Hematopoietic multipotent progenitor cell treated with erythropoietin and hydrocortisone succinate and interleukin-3 and kit ligand, for 4 days (in vitro differentiated cells): ENCODE measurements at places on chromosomes 5 and 9.

DNA sequence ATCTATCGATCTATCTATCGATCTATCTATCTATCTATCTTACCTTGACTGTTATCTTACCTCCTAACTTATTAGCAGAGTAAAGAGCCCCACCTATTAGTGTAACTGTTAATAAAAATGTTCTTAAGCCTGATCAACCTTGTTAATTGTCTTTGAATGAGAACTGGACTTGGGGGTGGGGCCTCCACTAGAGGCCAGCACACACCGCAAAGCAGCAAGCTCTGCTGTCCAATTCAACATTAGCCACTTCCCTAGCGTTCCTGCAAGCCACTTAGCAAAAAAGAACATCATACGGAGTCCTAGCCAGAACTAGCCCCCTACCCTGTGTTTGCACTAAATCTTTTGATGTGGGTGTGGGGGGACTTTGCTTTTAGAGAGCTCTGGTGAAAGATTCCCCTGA, 515.8 kb downstream of the KDM4C start:
- peak; percentile 18 for DNase-seq

GRCh38 chr5:59065554-59065953, 482.7 kb downstream of the RAB3C start:
- DNase-seq, result no peak

DNA sequence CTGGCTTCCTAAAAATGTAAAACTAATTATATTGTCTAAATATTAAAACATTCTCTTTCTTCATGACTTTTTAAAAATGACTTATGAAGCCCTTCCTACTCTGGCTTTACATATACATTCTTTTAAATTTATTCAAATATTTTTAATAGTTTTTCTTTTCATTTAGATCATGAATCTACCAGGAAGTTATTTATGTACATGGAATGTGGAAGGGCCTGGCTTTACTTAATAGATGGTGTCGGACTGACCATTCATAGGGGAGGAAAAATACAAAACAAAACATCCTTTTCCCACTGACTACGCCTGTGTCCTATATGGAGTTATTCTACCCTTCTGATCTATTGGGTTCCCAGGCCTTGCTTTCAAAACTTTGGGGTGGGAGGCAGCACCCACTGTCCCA, 129.8 kb downstream of the MACROH2A1 start:
- no peak for DNase-seq

GRCh38 chr5:592158-592557, 20.0 kb upstream of the CEP72 start:
- no peak for DNase-seq

DNA sequence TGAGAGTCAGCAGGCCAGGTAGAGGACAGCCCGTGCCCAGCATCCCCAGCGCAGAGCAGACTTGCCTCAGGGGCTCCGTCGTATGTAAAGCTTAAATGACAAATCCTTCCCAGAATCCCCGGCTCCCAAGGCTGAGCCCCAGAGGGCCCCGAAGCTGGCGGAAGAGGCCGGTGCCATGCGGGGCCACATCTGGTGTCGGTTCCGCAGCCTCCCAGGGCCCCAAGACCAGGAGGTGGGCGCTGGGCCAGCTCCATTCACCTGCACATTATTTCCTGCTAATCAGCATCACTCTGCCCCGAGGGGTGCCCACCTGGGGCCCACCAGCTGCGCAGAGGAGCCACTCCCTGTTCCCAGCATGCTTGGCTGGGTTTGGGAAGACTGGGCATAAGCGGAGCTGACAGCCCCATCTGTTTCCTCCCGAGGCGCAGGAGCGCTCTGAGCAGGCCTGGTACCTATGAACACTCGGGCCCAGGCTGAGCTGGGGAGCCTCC, 124.0 kb upstream of the PPP1R26 start:
- no peak for DNase-seq

GRCh38 chr5:143396353-143396940, 7.0 kb downstream of the NR3C1 start:
- peak; percentile 13 for DNase-seq

- no peak for DNase-seq
Measured at GRCh38 chr5:133480366-133480765, 132.0 kb downstream of the FSTL4 start.

DNA sequence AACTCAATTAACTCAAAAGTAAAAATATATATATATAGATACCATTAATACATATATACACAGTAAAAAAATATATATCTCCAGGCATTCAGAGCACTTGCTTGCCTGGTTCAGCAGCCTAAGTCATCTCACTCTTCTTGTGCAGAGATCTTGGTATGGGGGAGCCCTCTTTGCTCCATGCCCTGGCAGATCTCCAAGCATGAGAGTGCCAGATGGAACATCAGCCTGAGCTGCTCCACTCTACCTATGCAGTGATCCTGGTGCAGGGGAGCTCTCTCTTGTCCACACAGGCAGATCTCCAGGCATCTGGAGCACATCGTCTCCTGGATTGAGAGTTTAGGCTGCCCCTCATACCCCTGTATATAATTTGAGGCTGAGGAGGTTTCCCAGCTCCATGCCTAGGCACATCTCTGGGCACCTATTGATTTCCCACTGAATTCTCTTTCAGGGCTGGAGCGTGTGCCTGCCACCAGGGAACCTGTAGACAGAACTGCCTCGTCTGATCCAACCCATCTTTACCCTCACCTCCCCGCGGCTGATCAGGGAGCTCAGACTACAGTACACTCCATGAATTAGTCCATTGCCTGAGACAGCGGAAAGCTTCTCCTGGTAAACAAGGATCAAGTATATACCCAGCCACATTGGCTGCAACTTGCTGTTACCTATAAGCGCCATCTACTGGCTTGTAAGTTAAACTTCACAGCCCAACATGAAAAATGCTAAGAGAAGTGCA, 342.4 kb upstream of the GRIA1 start:
- peak; percentile 48 for DNase-seq

- no peak for DNase-seq
Measured at GRCh38 chr5:169808118-169808581, 171.1 kb downstream of the DOCK2 start.

- peak; percentile 66 for DNase-seq
Measured at GRCh38 chr9:136700959-136701667, 11.3 kb upstream of the DIPK1B start.

- no peak for DNase-seq
Measured at GRCh38 chr9:98614941-98615340, 93.8 kb downstream of the GABBR2 start.

GRCh38 chr9:134885001-134885678, 4.5 kb downstream of the FCN2 start:
- DNase-seq, result no peak

GRCh38 chr5:14445576-14446290, 135.9 kb upstream of the OTULINL start:
- DNase-seq, result no peak

DNA sequence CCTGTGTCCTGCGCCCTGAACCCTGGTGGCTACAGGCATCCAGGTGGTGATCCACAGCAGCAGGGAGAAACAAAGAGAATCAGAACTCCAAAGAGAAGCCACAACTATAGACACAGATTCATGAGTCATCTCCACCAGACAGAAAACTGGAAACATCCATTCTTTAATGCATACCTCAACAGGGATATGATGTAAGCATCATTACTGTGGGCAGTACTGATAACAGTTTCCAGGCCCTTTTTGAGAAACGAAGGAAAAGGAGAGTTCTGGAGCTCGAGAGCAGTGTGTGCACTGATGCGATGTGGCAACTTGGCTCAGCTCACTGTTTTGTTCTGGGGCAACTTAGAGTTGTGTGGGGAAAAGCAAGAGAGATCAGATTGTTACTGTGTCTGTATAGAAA, 215.6 kb upstream of the ADAMTS16 start:
- no peak for DNase-seq

- peak; percentile 5 for DNase-seq
Measured at GRCh38 chr9:22683700-22684075, 237.1 kb downstream of the DMRTA1 start.

GRCh38 chr5:38766151-38766550, 79.7 kb upstream of the OSMR start:
- DNase-seq, result no peak

GRCh38 chr5:107538331-107538730, 132.4 kb downstream of the EFNA5 start:
- DNase-seq, result no peak
